ENCODE measurements at places on chromosomes 2 and 18.

DNA sequence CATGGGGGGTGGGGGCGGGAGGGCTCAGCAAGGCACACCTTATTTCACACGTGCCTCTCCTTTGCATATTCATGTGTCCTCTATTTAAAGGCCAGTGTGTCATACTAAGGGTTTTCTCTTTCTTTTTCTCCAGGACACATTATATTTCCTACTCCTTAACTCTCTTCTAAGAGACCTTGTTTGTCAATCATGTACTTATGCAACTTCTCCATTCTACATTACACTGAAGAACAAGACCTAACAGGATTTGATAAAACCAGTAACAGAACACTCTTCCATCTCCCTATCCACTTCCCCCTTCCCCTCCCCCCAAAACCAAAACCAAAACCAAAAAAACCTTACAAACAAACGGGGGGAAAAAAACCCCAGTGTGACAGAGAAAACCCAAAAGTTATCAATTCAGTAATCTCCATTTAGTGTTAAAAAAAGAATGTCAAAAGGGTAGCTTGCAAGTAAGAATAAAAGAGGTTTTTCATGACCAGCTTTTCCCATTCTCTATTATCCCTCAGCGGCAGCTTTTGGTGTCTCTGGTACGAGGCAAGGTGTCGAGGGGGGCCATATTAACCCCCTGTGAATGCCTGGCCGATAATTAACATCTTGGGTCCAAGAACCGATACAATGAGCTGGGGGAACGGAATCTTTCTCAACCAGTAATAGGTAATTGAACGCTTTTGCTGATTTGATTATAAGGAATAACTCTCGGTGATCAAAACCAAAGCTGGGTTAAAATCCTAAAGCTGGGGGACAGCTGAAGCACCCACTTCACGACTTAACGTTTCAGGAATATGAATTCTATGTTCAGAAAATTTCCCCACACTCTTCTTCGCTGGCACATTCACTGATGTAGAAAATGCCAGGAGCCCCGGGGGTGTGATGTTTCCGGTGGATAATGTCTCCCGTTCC is 191.0 kb upstream of the TCF4 start:
- no peak for DNase-seq

- no peak for DNase-seq
Measured at GRCh38 chr18:10304853-10305252, 149.6 kb upstream of the APCDD1 start.

- no peak for DNase-seq
Measured at GRCh38 chr2:235639885-235640284, 146.0 kb downstream of the AGAP1 start.

- DNase-seq = no peak
Measured at GRCh38 chr2:113741091-113741490, 15.4 kb downstream of the SLC35F5 start.

- DNase-seq = no peak
Measured at GRCh38 chr2:212831671-212832199, 293.1 kb upstream of the ERBB4 start.

DNA sequence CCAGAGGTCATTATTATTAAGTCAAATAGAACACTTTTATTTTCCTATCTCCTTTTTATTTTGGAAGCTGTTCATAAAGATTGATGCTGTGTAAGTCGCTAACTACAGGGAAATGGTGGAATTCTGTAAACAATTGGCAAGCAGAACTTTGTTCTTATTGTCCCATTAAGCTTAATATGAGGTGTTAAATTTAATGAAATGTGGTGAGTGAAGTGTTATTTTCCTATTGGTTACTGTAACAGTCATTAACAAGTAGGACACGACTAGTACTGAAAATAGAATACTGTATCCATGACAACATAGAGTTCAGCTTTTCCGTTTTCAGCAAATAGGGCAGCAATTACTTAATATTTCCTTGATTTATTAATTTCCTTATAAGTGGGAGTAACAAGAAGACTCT is 279.1 kb upstream of the ZEB2 start:
- no peak for DNase-seq

DNA sequence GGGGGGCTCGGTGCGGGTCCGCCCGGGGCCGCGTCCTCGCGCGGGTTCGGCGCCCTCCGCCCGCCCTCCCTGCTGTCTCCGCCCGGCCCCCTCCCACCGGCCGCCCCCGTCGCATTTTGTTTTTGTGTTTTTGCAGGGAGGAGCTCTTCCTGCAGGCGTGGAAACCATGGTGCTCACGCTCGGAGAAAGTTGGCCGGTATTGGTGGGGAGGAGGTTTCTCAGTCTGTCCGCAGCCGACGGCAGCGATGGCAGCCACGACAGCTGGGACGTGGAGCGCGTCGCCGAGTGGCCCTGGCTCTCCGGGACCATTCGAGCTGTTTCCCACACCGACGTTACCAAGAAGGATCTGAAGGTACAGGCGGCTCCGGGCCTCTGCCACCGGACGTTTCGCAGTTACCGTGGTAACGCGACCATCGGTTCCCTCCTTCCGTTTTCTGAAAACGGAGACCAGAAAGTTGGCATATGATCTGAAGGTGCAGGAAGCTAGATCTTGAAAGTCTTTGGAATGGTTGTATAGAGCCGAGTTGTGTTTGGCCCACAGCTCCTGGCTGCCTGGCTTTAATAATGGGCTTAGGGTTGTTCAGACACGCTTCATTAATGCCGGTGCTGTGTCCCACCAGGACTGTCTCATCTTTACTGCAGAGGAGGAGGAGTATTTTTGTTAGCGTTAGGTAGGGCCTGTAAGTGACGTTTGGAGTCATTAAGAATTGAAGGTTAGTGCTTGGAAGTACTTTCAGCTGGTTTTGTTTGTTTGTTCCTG is 891 bp downstream of the KDM3A start:
- DNase-seq = peak; percentile 57

- DNase-seq = no peak
Measured at GRCh38 chr2:121177896-121178295, 107.1 kb downstream of the TFCP2L1 start.

DNA sequence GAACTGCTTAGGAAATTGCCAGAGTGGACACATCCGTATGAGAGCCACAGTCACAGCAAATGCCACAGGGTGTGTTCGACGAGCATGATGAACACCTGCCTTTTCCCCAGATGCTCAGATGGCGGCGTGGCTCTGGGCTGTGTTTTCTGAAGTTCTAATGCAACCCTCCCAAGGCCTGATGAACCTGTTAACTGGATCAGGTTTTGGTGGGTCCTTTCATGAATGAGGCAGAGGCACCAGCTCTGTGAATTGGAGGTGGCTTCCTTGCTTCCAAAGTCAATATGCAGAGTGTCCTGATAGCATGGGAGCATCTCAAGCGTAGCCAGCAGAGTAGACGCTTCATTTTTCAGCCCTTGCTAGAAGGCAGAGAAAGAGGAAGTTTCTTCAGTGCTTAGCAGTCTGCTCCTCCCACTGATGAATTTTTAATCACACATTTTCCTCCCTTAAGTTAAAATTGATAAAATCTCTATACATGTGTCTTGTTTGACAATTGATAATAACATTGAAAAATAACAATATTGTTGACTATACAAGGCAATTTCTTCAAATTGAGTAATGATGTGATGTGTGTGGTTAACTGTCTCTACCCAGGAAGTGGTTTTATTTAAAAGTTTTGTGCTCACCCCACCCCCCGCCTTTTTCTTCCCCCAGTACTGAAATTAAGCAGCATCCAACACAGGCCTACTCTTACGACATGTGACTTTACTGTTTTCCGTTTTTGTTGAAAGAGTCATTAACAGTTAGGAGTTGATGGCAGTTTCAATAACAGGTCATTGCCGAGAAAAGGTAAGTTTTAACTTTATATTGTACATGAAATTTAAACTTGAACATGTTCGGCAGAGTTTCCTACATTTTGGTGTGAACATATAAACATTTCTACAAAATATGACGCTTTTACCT is at the start of gene ARHGAP15:
Gene ARHGAP15, plus strand, starts transcription at position 739 of the 900 bp plus-strand sequence.
- DNase-seq = no peak

- DNase-seq = no peak
Measured at GRCh38 chr18:41687138-41687537, 267.9 kb upstream of the PIK3C3 start.

- no peak for DNase-seq
Measured at GRCh38 chr18:8812631-8813030, 107.3 kb downstream of the MTCL1 start.

- DNase-seq = no peak
Measured at GRCh38 chr2:7852546-7852945, 829.3 kb upstream of the ID2 start.

DNA sequence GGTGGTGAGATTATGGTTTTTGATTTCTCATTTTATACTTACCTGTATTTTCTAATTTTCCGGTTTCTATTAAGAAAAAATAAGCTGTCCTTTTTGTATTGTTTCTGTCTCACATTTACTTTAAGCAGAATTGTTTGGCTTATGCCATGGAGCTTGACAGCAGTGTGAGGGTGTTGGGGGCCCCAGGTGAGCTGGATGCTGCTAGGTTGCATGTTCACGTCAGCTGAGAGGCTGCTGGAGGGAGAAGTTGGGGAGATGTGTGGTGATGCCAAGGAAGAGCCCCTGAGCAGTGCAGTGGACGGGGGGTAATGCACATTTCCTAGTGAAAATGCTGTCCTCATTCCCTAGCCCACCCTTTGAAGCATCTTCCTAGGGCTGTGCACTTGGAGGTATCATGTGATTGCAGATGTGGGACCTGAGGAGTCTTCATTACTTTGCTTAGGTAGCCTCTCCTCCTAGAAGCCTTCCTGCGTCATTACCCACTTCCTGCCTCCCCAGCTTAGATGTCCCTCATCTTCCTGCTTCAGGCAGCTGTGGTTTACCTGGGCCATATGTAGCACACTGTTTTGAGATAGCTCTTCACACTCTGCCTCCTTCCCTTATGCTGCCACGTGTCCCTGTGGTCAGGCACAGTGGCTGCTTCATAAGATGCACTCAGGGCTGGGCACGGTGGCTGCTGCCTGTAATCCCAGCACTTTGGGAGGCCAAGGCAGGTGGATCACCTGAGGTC is 16.2 kb downstream of the ATG16L1 start:
- DNase-seq = no peak

- DNase-seq = no peak
Measured at GRCh38 chr18:36045241-36045991, 21.9 kb downstream of the RPRD1A start.

DNA sequence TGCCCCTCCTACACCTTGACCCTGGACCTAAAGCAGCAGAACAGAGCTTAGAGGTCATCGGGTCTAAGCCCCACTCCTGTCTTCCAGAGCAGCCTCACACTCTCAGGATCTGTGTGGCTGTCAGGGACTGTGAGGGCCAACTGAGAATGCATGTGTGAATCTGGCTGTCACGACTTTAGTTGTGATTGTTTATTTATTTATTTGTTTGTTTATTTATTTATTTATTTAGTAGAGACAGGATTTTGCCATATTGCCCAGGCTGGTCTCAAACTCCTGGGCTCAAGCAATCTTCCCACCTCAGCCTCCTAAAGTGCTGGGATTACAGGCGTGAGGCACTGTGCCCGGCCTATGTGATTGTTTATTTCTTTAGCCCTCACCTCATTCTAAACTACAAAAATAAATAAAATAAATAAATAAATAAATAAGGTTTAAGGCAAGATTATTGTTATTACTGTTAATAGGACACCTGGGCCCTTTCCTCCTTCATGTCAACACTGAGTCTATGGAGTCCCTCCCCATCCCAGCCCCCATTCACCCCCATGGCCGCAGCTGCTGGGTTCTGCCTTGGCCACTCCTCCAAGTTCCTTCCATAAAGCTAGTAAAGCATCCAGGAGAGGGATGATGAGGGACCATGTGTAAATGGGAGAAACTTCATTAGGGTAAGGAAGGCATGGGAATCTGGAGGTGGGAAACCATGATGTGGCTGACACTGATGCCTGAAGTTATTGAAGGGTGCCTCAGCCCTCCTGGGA is 39.9 kb upstream of the EDAR start:
- no peak for DNase-seq

GRCh38 chr2:189613077-189613636 is 32.6 kb upstream of the SLC40A1 start:
- no peak for DNase-seq

GRCh38 chr2:222196159-222196558 is 102.6 kb downstream of the PAX3 start:
- no peak for DNase-seq
